ENCODE measurements at places on chromosomes 2 and 18. TPM values are rescaled to one million over a fixed set of nuclear protein-coding genes. Genes with fewer than 3 reads are reported as not detected.
A peak's percentile ranks its signal among the peaks of the same experiment; 100 is the strongest.

DNA sequence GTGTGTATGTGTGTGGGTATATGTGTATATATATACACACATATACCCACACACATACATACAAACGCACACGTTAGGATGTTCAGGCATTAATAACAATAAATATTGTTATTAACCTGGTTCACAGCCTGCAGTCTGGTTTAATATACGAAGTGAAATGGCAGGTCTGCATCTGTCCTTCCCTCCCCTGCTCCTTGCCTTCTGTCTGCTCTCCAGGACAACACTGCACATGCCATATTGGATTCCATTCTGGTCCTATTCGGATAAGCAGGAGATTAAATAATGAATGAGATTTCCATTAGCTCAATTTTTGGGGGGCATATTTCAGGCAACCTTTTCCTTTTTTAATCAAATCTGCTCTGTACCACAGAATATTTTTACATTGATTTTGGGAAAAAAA, 158.0 kb downstream of the CELF4 start:
- no peak for ATAC-seq

DNA sequence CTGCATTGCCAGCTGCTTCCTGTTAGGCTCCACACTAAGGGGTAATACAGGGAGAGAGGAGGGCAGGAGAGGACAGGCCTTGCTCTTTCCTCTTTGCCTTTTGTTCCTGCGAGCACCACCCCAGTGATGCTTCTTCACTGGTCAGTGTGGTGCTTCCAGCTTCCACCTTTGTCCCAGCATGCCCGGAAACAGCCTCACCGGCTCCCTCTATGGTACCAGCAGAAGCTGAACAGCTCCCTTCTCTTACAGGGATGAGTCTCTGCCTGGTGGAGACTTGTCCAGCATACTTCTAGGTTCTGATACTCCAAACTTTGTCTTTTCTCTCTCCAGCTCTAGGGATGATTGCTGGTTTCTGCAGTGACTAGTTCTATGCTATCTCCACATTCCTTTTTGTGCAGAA, 413.3 kb downstream of the TSN start:
- ATAC-seq: peak; percentile 37

- no peak for ATAC-seq
These were observed 32.4 kb downstream of the MOGAT1 start for GRCh38 chr2:222703886-222704285.

- peak; percentile 88 for ATAC-seq
These were observed 149.2 kb upstream of the NFATC1 start for GRCh38 chr18:79246309-79247108.

DNA sequence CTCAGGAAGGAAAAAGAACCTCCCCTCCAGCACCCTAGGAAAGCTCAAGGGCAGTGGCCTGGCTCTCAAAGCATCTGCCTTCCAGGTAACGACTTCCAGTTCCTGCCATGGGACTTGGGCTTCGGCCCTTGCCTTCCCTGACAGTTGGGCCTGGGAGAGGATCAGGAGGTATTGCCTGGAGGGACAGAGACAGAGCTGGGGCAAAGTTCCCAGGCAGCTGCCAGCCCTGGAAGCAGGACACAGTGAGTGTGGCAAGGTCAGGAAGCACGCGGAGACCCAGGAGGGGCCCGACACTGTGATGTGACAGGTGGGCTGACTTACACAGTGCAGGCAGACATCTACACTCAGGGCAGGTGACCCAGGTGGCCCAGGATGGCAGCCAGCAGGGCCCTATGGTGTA, 87.5 kb upstream of the BOD1L2 start:
- ATAC-seq: no peak

DNA sequence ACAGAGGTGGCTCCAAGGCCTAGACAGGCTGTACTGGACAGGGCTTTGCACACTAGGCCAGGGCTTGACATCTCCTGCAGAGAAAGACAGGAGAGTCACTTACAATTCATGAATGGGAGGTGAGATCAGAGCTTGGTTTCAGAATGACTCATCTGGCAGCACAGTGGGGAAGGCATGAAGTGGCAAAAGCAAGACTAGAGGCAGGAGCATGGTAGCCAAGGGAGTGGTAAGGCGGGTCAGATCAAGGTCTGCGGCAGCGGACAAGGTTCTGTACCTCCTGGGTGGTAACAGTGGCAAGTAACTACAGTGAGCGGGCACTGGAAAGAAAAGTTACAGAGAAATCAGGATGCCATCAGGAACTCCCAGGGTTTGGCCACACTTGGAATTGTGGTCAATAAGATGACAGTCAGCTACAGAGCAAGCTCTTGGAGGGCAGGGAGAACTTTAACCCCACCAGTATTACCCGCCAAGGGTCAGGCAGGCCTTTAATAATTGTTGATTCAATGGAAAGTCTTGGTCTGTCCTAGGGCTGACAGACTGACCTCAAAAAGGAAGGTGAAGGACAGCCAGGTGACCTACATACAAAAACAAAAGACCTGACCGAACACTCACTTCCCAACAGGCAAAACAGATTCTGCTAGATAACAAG, 5.7 kb downstream of the MCFD2 start:
- peak; percentile 88 for ATAC-seq

Gene GPAT2
- 0.76 TPM for total RNA-seq

Gene GAD1
- 15.6 TPM for total RNA-seq

Gene NEDD4L
- total RNA-seq: 70.8 TPM
